ENCODE measurements at places on chromosomes 1 and 21. TPM values are rescaled to one million over a fixed set of nuclear protein-coding genes. Genes with fewer than 3 reads are reported as not detected.

- no peak for DNase-seq
Observed at GRCh38 chr1:39170731-39171667, 33.5 kb upstream of the MACF1 start.

- DNase-seq, result no peak
Observed at GRCh38 chr1:167065471-167065870, 24.7 kb downstream of the GPA33 start.

Gene RUSC1
- 22.8 TPM for total RNA-seq

GRCh38 chr21:42305707-42306147 is 9.5 kb downstream of the TFF3 start:
- no peak for DNase-seq

GRCh38 chr21:35201288-35201687 is 152.2 kb upstream of the RUNX1 start:
- no peak for DNase-seq

- no peak for DNase-seq
Observed at GRCh38 chr1:214993419-214993818, 89.1 kb upstream of the KCNK2 start.

Gene SAMD11
- not detected for total RNA-seq

- peak; percentile 72 for DNase-seq
Observed at GRCh38 chr21:43864313-43864961, 586 bp upstream of the AGPAT3 start.

DNA sequence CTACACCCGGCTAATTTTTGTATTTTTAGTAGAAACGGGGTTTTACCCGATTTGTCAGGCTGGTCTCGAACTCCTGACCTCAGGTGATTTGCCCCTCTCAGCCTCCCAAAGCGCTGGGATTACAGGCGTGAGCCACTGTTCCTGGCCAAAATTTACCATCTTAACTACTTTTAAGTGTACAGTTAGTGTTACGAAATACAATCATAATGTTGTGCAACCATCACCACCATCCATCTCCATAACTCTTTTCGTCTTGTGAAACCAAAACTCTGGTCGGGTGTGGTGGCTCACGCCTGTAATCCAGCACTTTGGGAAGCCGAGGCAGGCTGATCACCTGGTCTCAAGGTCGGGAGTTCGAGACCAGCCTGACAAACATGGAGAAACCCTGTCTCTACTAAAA is 14.1 kb upstream of the ZBTB40 start:
- DNase-seq, result no peak

GRCh38 chr1:61520401-61520800 is 204.5 kb downstream of the TM2D1 start:
- DNase-seq, result no peak

Gene OR2W3
- not detected for total RNA-seq
